ENCODE measurements at places on chromosomes 4 and X. TPM values are rescaled to one million over a fixed set of nuclear protein-coding genes. Genes with fewer than 3 reads are reported as not detected.
A peak's percentile ranks its signal among the peaks of the same experiment; 100 is the strongest.

PAGE4 gene
- total RNA-seq: not detected

WAS gene
- total RNA-seq: 0.36 TPM

UGT2B7 gene
- not detected for total RNA-seq

LRIT3 gene
- under 0.01 TPM for total RNA-seq

NDST4 gene
- total RNA-seq: not detected

TRIM2 gene
- total RNA-seq: 54.5 TPM

TCP11X2 gene
- not detected for total RNA-seq

CENPVL1 gene
- not detected for total RNA-seq

ATOH1 gene
- total RNA-seq: not detected

GRCh38 chrX:29580560-29580959, 634.8 kb upstream of the MAGEB2 start:
- DNase-seq: no peak

DNA sequence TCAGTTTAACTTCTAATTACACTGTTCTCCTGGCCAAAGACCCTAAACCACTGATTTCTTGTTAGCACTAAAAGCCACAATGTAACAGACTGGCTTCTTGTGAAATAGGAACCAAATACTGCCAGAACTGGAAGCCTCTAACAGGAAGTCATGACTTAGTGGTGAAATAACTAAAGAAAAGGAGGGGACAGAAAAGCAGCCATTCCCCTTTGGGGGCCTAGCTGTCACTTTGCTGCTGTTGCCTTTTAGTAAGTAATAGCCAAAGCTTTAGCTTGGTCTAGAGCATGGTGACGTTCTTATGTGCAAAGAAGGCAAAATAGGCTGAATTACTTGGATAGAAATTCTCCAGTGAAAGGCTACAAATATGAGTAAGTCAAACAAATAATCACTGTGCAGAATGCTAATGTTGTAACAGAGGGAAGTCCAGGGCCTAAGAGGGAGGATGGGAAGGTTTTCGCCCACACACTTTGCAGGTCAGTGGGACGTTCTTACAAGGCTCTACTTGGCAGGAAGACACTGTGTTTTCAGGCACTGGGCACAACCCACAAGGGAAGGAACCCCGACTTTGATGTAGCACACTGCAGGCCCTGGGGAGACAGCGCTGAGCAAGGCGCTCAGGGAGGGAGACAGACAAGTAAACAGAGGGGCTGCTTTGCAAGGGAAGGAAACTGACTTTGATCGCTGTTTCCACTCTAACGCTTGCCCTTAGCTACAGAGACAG, 16.7 kb downstream of the GAB3 start:
- no peak for DNase-seq

DNA sequence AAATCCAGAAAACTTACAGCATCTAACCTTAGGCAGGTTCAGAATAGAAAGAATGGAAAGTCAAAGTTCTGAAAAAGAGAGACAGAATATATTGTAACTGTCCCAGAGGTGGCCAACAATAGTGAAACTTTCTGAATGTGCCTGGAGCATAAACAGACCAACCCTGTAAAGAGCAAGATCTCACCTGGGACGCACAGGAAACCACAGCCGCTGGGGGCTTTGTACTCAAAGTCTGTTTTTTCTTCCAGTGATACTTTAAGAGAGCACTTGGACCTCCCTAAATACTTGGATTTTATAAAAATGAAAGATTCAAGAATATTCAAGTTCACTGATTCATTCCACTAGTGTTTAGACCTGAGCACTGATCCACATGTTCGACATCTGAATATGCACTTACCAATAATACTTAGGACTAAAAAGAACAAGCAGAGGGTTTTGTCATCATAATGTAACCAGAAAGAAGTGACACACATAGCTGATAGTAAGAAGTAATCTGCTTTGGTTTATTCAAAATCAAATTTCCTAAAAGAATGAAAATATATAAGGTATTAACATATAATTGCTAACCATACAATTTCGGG, 35.3 kb downstream of the ARAP2 start:
- DNase-seq: no peak

GRCh38 chr4:107066621-107067020, 30.5 kb upstream of the DKK2 start:
- no peak for DNase-seq

- DNase-seq: no peak
Measured at GRCh38 chr4:158965226-158965625, 137.7 kb upstream of the RAPGEF2 start.

DNA sequence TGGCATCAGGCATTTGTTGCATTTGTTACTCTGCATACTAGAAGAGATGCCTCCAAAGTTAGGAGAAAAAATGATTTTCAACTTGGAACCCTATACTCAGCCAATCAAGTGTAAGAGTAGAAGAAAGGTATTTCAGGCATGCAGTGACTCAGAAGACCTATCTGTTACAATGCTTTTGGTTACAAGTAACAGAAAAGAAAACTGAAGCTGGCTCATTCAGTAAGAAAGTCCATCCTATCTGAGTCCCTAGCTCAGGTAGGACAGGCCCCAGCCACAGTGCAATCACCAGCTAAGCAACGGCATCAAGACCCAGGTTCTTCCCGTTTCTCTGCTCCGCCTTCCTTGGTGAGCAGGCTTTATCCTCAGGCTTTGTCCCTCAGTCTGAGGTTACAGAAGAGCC, 23.3 kb downstream of the MECP2 start:
- DNase-seq: peak; percentile 81

DNA sequence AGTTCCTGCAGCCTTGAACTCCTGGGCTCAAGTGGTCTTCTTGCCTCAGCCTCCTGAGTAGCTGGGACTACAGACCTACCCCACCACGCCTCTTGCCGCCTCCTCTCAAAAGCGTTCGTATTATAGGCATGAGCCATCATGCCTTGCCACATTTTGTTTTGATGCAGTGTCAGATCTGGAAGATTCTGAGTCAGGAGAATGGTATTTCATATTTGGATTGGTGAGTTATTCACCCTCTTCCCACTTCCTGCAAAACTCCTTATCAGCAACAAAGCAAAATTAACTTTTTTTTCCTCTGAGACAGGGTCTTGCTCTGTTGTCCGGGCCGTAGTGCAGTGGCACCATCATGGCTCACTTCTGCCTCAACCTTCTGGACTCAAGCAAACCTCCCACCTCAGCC, 29.6 kb downstream of the REST start:
- peak; percentile 89 for DNase-seq

DNA sequence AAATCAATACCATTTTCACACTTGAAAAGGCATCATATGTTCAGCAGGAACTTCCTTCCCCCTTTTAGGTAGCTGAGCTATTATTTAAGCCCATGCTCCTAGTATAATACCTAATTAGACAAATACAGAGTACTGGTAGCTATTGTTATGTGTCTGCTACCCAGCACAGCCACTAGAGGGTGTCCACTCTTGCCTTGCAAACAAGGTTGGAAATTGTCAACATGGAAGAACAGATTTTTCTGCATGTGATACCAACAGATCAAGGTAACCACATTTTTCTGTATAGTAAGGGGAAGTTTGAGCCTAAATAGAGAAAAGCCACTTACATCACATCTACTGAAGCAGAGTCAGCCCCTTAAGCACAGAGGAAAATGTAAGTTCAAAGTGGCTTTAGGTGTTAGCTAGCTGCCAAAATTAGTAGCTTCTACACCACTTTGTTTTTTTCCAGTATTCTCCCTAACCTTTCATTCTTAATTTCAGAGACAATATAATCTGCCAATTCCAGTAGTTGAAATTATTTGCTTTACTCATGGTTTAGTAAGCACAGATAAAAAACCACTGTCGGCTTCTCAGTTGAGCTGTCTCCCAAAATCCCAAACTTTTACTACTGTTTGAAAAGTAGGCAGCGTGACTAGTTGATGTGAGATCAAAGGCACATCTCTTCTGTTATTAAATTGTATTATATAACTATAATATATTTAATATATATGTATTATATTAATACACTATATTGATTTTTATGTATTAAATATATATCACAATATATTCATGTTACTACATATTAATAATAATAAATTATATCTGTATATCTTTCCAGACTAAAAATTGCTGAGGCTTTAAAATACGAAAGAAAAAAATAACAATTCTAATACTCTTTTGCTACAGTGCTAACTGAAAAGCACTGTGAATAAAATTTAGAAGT, 38.2 kb downstream of the EDNRA start:
- DNase-seq: peak; percentile 23

DNA sequence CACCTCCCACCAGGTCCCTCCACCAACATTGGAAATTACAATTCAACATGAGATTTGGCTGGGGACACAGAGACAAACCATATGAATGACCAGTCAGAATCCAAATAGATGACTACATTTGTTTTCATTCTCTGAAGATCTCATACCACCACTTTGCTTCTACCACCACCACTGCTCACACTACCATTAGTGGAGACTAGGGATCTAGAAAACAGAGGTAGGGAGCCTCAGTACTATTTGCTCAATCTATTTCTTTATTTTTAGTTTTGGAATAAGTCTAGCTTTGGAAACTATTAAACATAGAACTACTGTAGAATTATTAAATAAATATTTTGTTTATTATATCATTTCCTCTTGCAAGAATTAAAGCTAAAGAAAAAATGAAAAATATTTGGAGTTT, 727.9 kb downstream of the CCSER1 start:
- DNase-seq: no peak

DNA sequence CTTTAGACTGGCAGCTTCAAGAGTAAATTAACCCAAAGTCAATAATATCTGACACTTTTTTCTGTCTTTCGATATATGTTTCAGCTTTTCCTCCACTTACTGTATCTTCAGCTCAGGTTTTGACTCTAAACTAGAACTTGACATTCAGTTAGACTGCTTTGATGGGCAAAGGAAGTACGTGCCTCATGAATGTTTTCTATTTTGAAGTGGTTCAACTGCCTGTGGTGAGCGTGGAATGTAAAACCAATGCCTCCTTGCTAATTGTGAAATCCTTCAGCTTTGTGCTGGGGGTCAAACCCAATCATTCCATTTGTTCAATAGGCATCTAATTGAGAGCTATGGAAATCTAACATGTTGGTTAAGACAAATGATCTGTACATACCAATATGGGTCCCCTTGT, 857.0 kb upstream of the HTR2C start:
- no peak for DNase-seq

DNA sequence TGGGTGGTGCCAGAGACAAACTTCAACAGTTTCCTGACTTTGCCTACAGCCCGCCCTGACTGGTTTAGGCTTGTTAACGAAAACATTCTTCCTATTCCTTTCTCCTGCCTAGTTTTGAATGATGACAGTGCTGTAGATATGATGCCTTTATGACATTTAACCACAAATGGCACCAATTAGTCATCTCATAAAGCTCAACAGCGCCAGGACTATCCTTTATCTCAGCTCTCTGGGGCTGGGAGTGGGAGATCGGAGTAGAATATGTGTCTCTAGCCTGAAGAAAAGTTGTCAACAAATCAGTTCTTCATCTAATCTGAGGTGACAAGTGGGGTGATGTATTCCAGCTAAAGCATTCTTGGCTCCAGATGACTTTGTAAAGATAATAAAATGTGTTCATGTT, 64.6 kb upstream of the SH3RF1 start:
- peak; percentile 91 for DNase-seq

DNA sequence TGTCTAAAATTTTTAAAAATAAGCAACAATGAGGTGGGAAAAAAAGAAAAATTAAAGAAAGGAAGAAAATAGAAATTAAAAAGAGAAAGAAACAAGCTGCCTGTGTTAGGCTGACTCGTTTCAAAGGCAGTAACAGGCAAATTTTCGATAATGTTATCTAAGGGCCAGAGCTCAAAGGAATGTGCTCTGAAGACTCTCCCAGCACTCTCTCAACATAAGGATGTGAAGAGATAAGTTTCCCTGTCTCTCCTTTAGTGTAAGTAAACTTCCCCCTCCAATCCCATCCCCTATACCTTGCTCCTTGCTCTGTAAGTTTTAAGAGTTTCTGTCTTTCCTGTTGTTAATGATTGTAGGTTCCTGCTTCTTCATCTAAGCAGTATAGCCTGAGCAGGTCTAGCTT, 172.8 kb downstream of the TEX13C start:
- DNase-seq: no peak

- no peak for DNase-seq
Measured at GRCh38 chr4:186569533-186570192, 14.3 kb upstream of the MTNR1A start.

GRCh38 chrX:155968791-155969190, 28.7 kb upstream of the IL9R start:
- no peak for DNase-seq

- DNase-seq: peak; percentile 86
Measured at GRCh38 chr4:78057600-78058550, 752 bp downstream of the FRAS1 start.

DNA sequence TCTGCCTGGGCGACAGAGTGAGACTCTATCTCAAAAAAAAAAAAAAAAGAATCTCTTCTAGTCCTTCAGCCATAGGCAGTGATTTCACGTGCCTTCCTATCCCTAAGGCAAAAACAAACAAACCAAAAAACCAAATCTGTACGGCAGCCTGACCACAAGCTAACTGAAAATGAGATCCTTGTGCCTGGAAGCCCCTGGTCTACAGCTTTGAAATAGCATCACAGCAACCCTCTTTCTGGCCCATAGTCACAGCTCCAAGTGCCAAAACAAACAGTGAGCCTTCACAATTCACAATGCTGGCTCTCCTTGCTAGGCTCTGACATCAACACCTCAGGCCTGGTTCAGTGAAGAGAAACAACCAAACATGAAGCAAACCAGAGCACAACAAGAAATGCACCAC, 46.1 kb downstream of the TMEM150C start:
- peak; percentile 53 for DNase-seq

DNA sequence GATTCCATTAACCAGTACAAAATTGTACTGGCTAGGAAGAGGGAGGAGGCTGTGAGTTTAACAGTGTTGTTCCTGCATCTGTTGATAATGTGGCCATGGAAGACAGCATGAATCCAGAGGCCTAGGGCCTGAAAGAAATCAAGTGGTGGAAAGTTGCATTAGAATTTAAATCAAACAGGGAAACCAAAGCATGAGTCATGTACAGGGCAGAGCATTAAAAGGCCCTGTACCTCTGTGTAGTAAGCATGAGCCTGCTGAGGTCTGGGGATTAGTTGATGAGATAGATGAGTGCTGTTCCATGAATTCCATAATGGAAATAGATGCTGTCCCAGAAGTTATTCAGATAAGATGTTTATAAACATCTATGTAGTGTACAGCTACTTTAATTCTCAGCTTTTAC, 58.3 kb downstream of the MID1IP1 start:
- no peak for DNase-seq

- peak; percentile 31 for DNase-seq
Measured at GRCh38 chr4:65999518-65999871, 329.2 kb upstream of the EPHA5 start.

DNA sequence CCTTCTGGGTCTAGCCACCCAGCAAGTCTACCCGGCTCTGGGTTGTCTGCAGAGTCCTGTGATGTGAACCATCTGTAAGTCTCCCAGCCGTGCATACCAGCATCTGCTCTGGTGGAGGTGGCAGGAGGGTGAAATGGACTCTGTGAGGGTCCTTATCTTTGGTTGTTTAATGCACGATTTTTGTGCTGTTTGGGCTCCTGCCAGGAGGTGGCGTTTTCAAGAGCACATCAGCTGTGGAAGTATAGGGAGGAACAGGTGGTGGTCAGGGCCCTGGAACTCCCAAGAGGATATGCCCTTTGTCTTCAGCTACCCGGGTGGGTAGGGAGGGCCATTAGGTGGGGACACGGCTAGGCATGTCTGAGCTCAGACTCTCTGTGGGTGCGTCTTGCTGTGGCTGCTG, 66.5 kb upstream of the ZFP42 start:
- no peak for DNase-seq

GRCh38 chr4:26267087-26267486, 53.7 kb upstream of the RBPJ start:
- peak; percentile 73 for DNase-seq
